ENCODE measurements at places on chromosomes 7 and 10. TPM values are rescaled to one million over a fixed set of nuclear protein-coding genes. Genes with fewer than 3 reads are reported as not detected.

The ANK3 gene
- 32.6 TPM for total RNA-seq

The ELAPOR2 gene
- total RNA-seq, result 20.3 TPM

The IFIT1 gene
- total RNA-seq, result 6.1 TPM

The NPY gene
- total RNA-seq, result not detected

The GCK gene
- not detected for total RNA-seq

The PIK3CG gene
- total RNA-seq, result 35.4 TPM

The EBF3 gene
- not detected for total RNA-seq

The NPY4R gene
- total RNA-seq, result not detected

The TFR2 gene
- 8.0 TPM for total RNA-seq

The MCU gene
- 15.6 TPM for total RNA-seq

The CALHM3 gene
- total RNA-seq, result not detected

The CHAT gene
- not detected for total RNA-seq

The CHN2 gene
- 1.7 TPM for total RNA-seq

The PSPH gene
- total RNA-seq, result 1.5 TPM

The RHEB gene
- 51.3 TPM for total RNA-seq

The TYW1B gene
- 9.8 TPM for total RNA-seq

The SPDYE9 gene
- total RNA-seq, result not detected

The ZPBP gene
- not detected for total RNA-seq

The TMEM26 gene
- not detected for total RNA-seq

The SLC13A4 gene
- not detected for total RNA-seq

The EGFR gene
- total RNA-seq, result not detected

The CREM gene
- total RNA-seq, result 121 TPM

The GGCT gene
- 10.9 TPM for total RNA-seq
